ENCODE measurements at places on chromosomes 3 and 15.

- H3K36me3 ChIP-seq, result peaks cover 29% of the 10 kb centered on the region
- no peak for DNase-seq
- peak overlapping the region; percentile 96 for H3K4me3 ChIP-seq
- H3K27ac ChIP-seq, result peak overlapping the region; percentile 93
Measured at GRCh38 chr3:113018536-113019181, 27.9 kb downstream of the GTPBP8 start.

GRCh38 chr15:69468241-69469121 is 15.9 kb downstream of the RPLP1 start:
- no peaks in the 10 kb centered on the region for H3K36me3 ChIP-seq
- H3K4me1 ChIP-seq, result peaks cover 35% of the 10 kb centered on the region
- H3K27me3 ChIP-seq, result peaks cover 6% of the 10 kb centered on the region
- H3K27ac ChIP-seq, result peak overlapping the region; percentile 89
- H3K4me3 ChIP-seq, result peak overlapping the region; percentile 71
- DNase-seq, result peak; percentile 74

DNA sequence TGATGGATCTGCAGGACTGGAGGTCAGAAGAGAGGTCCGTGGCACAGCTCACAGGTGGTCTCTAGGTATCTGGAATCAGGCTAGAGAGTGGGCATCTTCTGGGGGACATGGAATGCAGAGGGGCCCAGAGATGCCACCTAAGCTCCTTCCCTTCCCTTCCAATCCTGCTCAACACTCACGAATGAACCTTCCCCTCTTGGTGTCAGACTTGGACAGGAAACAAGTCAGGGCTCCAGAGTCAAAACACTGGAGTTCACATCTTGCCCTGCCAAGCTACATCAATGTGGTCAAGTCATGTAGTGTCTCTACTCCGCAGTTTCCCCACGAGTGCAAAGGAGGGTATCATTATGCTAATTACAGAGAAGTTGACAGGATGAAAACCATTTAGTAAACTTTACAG is 16.0 kb upstream of the RBPMS2 start:
- DNase-seq, result no peak
- H3K27ac ChIP-seq, result no peak overlapping the region
- H3K27me3 ChIP-seq, result no peaks in the 10 kb centered on the region
- no peaks in the 10 kb centered on the region for H3K4me1 ChIP-seq
- H3K4me3 ChIP-seq, result no peak overlapping the region

- no peak overlapping the region for H3K4me3 ChIP-seq
- no peaks in the 10 kb centered on the region for H3K4me1 ChIP-seq
- no peak for DNase-seq
- H3K27ac ChIP-seq, result no peak overlapping the region
- H3K36me3 ChIP-seq, result no peaks in the 10 kb centered on the region
Measured at GRCh38 chr3:73766599-73767381, 142.0 kb upstream of the PDZRN3 start.

GRCh38 chr3:133711013-133711412 is 35.2 kb upstream of the TF start:
- no peaks in the 10 kb centered on the region for H3K4me1 ChIP-seq
- DNase-seq, result no peak
- peaks cover 6% of the 10 kb centered on the region for H3K27me3 ChIP-seq

- no peaks in the 10 kb centered on the region for H3K27me3 ChIP-seq
- no peaks in the 10 kb centered on the region for H3K36me3 ChIP-seq
Measured at GRCh38 chr15:27134481-27134880, 163.5 kb downstream of the GABRG3 start.

- H3K4me1 ChIP-seq, result no peaks in the 10 kb centered on the region
- H3K27ac ChIP-seq, result no peak overlapping the region
- H3K36me3 ChIP-seq, result no peaks in the 10 kb centered on the region
Measured at GRCh38 chr15:52109559-52110451, 2.8 kb downstream of the BCL2L10 start.

- DNase-seq, result no peak
- no peak overlapping the region for H3K27ac ChIP-seq
- no peaks in the 10 kb centered on the region for H3K4me1 ChIP-seq
- no peak overlapping the region for H3K4me3 ChIP-seq
Measured at GRCh38 chr3:153513236-153513635, 351.2 kb downstream of the RAP2B start.

GRCh38 chr3:123623346-123623880 is 38.6 kb upstream of the HACD2 start:
- H3K27ac ChIP-seq, result no peak overlapping the region
- no peak for DNase-seq
- no peak overlapping the region for H3K4me3 ChIP-seq
- no peaks in the 10 kb centered on the region for H3K36me3 ChIP-seq
- peaks cover under 1% of the 10 kb centered on the region for H3K27me3 ChIP-seq

GRCh38 chr3:148604270-148605085 is 93.2 kb upstream of the AGTR1 start:
- H3K4me1 ChIP-seq, result no peaks in the 10 kb centered on the region
- no peak overlapping the region for H3K27ac ChIP-seq
- no peaks in the 10 kb centered on the region for H3K27me3 ChIP-seq

DNA sequence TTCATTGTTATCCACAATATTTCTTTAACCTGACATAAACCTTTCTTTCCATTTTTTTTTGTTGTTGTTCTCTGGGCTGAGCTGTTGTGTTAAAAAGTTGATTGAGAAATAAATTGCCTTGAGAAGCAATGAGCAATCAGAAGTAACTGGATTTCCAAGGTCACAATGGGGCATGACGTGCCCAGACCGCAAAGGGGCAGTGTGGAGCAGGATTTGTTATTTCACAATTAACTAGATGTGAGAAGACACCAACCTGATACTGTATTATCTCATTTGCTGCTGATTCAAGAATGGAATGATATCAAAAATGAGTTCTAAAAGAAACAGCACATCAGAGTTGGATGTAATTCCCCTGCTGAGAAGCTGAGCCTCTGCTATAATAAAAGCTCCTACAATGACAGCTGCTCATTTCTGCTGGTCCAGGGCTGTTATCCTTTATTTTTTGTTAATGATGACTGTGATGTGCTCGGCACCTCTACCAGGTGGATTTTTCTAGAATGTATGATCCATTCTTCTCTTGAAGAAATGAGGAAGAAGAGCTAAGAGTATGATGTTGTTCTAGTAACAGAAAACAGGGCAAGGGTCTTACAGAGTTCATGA is 28.1 kb downstream of the CPNE4 start:
- no peak overlapping the region for H3K27ac ChIP-seq
- peak; percentile 15 for DNase-seq
- H3K4me1 ChIP-seq, result no peaks in the 10 kb centered on the region
- H3K4me3 ChIP-seq, result no peak overlapping the region
- peaks cover 6% of the 10 kb centered on the region for H3K27me3 ChIP-seq
- no peaks in the 10 kb centered on the region for H3K36me3 ChIP-seq

- H3K4me3 ChIP-seq, result no peak overlapping the region
- H3K36me3 ChIP-seq, result no peaks in the 10 kb centered on the region
- H3K4me1 ChIP-seq, result no peaks in the 10 kb centered on the region
- DNase-seq, result no peak
- no peak overlapping the region for H3K27ac ChIP-seq
Measured at GRCh38 chr15:32667321-32667720, 25.8 kb downstream of the SCG5 start.

- H3K27ac ChIP-seq, result peak overlapping the region; percentile 9
- no peaks in the 10 kb centered on the region for H3K27me3 ChIP-seq
- no peak overlapping the region for H3K4me3 ChIP-seq
- peaks cover 9% of the 10 kb centered on the region for H3K36me3 ChIP-seq
- peaks cover 3% of the 10 kb centered on the region for H3K4me1 ChIP-seq
- DNase-seq, result no peak
Measured at GRCh38 chr3:47412842-47413520, 32.2 kb downstream of the PTPN23 start.
